ENCODE measurements at places on chromosomes 16 and 17.

DNA sequence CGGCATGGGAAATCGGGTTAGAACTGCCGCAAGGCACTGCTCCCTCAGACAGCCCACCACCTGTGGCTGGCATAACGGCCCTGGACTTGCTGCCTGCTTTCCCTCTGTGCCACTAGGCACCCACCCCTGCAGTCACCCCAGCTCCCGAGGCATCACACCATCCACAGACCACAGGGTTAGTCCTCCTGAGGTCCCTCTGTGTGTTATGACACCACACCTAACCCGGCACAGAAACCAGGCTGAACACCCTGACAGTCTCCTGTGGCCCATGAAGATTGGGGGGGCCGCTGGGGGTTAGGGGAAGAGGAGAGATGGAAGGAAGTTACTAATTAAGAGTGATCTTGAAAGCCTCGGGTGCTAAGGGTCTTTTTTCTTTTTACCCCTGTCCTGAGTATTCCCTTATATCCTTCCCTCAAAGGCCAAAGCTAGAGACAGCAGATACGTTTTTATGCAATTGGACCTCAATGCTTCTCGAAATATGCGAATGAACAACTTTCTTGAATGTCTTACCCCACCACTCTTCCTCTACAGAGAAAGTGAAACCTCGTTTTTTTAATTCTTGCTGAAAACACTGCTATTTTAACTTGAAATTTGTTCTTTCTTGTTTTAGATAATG, 7.0 kb downstream of the CYTH1 start:
- DNase-seq, result no peak

DNA sequence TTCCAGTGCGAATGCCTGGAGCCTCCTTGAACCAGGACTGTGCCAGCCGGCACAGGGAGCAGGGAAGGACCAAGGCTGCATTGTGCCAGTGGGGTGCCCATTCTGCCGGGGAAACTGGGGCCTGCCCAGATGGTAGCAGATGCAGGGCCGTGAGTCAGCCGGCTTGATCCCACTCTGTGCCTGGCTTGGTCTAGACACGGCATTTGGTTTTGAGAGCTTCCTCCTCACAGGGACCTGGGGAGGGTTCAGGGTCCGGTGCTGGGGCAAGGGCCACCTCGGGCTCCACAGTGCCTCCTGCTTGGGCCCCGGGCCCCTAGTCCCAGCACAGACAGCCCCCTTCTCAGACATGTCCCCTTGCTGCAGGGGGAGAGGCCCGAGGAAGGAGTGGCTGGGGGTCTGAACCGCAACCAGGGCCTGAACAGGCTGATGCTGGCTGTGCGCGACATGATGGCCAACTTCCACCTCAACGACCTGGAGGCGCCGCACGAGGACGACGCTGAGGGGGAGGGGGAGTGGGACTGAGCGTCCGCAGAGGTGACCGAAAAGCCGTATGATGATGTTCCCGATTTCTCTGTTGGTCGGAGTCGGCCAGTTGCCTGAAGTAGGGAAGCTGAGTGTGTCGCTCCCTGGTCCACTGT, 7.8 kb upstream of the MC1R start:
- DNase-seq, result no peak

GRCh38 chr17:57490111-57490845, 234.0 kb downstream of the MSI2 start:
- DNase-seq, result no peak

DNA sequence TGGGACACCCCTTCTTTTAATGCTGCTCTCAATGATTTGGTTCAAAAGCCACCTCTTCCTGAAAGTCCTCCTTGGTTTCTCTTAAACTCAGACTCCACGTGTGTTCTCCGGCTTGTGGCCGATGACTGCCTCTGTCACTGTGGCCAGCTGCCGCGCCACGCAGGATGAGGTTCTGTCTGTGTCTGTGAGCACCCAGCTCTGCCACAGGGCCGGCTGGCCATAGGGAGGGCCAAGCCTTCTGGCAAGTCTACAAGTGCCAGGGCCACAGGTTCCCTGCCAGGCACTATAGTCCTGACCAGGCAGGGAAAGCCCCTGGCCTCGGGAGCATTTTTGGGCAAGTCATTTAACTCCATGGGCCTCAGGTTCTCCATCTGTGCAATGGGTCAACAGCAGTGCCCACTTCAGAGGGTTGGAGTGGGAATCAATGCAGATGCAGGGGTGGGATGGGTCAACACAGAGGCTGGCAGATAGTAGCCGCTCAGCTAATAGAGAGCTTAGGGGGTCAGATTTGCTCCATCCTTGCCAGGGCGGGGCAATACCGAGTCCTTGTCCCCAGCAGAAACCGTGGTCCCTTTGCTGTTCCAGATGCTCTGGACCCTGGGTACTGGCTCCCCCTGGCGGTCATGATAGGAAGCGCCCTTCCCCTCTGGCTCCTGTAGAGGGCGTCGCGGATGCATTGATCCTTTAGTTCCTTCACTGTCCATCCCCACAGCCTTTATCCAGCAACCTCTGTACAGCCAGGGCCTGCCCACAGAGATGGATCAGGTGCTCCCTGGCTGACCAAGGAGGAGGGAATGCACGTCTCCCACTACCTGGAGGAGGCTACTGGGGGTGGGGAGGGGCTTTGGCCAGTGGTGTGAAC, 19.3 kb upstream of the ADGRG3 start:
- DNase-seq, result peak; percentile 72

DNA sequence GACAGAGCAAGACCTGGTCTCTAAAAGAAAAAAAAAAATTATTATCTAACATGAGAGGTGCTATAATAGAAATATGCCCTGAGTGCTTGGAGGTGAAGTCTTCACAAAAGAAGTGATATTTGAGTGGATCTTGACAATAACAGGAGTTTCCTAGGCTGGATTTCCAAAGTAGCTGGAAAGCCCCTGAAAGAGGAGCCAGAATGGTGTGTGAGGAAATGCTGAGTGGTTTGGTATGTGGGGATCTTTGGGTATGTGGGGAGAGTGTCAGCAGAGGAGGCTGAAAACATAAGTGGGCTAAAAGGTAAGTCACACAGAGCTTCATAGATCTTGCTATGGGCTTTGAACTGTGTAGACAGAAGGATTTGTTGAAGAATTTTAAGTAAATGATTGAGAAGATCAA, 100.1 kb downstream of the YPEL2 start:
- DNase-seq, result no peak

DNA sequence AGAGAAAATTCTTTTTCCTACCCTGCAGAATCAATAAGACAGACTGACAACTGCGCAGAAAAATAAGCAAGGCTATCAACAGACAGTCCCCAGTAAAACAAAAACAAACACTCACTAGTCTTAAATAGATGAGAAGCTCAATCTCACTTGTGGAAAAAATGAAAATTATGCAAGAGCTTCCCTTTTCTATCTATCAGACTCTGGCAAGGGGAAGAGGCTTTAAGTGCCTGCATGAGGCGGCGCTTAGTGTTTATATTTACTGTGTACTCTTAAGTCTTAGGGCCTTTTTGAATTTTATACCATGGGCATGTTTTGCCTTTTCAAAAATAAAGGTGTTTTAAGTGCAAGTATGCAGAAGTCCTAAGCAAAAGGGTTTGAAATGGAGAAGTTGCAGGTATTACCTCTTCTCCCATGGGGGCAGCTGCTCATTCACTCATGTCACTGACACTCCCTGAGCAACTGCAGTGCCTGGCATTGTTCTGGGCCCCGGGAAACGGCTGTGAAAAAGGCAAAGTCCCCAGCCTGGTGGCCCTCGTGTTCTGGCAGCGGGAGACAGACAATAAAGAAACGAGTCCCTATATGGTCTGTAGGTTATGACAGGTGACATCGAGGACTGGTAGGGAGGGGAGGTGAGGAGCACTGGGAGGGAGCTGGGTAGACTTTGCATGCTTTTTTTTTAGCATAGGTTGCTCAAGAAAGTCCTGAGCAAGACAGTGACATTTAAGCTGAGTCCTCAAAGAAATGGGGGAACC, 35.2 kb downstream of the HSBP1 start:
- no peak for DNase-seq

DNA sequence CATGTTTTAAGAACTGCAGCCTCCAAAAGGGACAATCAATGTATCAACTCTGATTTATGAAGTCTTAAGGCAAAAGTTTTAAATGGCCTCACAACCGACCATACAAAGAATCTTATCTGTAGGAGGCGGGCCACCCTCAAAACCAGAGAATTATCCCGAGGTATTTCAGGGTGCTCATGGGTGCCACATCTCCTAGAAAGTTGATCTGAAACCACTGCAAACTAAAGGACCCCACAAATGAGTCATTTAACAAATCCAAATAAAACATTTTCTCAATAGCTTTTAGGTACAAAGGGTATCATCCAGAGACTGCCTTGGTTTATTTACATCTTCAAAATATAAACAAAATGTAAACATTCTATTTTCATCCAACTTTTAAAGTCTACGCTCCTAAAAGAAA, 6.8 kb downstream of the ERN1 start:
- DNase-seq, result no peak

DNA sequence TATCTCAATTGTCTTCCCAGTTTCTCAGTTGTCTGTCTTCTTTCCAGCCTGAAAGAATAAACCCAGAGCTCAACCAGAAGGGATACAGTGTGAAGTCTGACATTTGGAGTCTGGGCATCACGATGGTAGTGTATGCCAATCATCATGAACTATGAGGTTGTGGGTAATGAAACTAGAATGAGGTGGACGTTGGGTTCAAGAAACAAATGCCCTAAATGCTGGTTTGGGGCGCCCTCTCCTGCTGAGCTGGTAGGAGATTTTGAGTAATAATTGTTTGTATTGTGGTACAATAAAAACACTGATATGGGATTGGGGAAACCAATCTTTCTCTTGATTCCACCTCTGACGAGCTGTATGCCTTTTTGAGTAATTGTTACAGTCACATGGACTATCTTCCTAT, 110.4 kb downstream of the MAP2K6 start:
- no peak for DNase-seq

DNA sequence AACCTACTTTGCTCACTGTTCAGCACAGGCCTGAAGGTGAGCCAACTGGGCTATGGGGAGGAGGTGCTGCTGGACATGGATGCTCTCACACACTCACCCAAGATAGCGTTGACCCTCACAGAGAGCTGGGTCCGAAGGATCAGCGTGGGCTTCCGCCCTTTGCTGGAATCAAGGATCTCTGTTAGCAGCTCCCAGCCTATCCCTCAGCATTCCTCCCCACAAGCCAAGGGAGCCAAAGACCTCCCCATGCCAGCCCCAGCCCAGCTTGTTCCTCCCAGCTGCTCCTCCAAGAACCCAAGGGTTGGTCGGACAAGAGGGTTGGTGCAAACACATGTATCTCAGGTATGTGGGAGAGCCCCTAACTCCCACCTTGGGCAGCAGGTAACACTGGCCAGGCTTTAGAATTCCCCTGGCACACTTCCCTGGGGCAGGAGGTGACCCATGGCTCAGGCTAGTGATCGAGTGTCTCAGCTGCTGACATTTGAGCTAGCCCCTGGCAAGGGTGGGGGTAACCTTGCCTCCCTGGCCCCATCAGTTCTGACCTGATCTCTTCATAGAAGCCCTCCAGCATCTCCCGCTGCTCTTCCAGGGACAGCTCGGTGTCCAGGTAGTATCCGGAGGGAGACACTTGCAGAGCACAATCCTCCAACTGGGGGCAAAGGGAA, 8.3 kb downstream of the FHOD1 start:
- no peak for DNase-seq

GRCh38 chr16:83627996-83628395, 179.8 kb upstream of the HSBP1 start:
- DNase-seq, result no peak

GRCh38 chr16:73878611-73879010, 418.0 kb upstream of the PSMD7 start:
- DNase-seq, result no peak

DNA sequence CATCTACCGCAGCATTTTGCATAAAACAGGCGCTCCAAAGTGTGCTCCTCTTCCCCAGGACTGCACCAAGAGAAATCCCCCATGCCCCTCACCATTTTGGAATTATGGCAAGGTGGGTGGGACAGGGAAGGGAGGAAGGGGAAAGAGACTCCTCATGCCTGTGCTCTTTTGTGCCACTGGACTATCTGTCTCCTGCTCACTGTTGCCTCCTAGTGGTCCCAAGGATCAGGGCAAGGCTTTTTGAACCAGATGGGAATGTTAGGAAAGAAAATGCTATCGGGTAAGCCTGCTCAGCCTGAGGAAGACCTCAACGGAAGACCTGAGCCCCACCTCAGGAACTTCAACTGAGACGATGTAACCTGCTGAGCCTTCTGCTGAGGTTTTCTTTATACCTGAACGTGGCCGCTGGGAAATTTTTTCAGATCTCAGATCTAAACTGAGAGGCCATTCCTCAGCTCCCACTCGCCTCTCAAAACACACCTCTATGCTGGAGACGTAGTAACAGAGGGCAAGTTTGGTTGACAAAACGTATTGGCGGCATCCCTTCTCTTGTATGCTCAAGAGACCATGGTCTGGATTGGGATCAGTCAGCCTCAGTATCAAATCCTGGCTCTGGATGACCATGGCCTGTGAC, 58.3 kb downstream of the SPACA3 start:
- DNase-seq, result no peak

GRCh38 chr16:34802848-34803599, 1343.6 kb downstream of the TP53TG3F start:
- no peak for DNase-seq

GRCh38 chr17:64315570-64315969, 52.5 kb upstream of the TEX2 start:
- DNase-seq, result no peak

DNA sequence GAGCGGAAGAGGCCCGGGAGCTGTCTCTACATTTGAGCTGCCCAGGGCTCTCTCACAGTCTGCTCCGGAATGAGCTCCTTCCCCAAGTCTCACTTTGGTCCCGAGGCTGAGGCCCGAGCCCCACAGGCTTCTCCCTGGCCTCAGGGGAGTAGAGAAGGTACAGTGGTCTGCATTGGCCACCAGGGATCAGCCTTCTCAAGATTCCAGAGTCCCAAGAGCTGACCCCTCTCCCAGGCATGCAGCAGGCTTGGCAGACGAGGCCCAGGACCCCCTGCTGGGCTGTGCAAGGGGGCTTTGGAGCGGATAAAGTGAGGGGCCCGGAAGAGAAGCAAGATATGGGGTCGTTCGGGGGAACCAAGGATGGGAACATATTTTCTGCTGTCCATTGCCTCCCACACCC, 3.1 kb downstream of the PRSS27 start:
- DNase-seq, result no peak

GRCh38 chr16:10812312-10813098, 6.1 kb downstream of the TVP23A start:
- no peak for DNase-seq

- peak; percentile 64 for DNase-seq
Measured at GRCh38 chr17:40177275-40177874, at the start of gene RAPGEFL1. Gene RAPGEFL1 (plus strand): TSS chr17:40177470. CDS start chr17:40177862, 392 bp downstream.

GRCh38 chr17:81258292-81258691, 19.2 kb downstream of the NDUFAF8 start:
- no peak for DNase-seq

DNA sequence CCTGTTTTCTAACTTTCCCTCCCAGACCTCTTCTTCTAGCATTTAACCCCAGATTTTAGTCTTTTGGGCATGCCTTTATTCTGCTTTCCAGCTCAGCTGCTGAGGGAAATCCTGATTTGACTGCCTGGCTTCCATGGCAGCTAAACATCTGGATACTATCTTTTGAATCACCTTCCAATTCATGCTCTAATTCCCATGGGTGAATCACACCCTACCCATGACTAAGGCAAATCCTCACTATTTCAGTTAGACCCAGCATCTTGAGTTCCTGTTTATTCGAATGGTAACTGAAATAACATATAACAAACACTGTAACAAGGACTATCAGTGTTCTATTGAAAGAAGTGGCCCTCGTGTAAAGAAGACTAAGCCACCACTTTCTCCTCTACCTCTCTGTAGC, 29.8 kb downstream of the CA10 start:
- no peak for DNase-seq

All from NCI-H774 (cell line).